ENCODE measurements at places on chromosomes 13 and 19.
A peak's percentile ranks its signal among the peaks of the same experiment; 100 is the strongest.

DNA sequence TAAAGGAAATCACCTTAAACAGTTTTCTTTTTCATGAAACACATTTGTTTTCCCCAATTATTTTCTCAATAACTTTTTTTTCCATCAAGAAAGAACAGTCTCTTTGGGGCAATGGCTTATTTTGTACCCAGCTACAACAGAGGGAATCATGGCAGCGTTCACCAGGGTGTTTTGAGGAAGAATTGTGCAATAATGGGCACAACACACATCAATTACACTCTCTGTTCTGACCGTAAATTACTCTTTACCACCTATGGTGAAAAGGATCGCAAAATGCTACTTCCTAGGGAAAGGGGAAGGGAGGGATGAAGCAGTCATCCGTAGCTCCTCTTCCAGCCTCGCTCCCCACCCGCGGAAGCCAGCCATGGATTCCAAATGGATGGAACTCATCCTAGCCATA is 38.6 kb downstream of the TMTC4 start:
- DNase-seq = no peak

DNA sequence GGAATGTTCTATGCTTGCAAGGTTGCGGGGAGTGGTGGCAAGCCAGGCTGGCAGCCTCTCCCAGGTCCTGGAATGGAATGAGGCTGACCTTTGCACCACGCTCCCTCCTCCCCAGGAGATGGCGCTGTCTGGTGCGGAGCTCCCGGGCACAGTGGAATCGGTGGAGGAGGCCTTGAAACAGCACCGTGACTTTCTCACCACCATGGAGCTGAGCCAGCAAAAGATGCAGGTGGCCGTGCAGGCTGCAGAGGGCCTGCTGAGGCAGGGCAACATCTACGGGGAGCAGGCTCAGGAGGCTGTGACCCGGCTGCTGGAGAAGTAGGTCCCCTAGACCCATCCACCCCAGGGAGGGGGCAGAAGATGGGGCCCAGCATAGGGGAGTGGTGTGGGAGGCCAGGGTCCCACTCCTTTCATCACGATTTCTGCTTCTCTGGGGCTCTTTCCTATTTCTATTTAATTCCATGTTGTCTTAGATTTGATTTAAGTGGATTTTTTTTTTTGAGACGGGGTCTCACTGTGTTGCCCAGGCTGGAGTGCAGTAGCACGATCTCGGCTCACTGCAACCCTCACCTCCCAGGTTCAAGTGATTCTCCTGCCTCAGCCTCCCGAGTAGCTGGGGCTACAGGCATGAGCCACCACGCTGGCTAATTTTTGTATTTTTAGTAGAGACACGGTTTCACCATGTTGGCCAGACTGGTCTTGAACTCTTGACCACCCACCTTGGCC is 53.2 kb upstream of the SHKBP1 start:
- DNase-seq = peak; percentile 33

GRCh38 chr19:57233207-57233606 is 2.4 kb downstream of the AURKC start:
- DNase-seq = no peak

DNA sequence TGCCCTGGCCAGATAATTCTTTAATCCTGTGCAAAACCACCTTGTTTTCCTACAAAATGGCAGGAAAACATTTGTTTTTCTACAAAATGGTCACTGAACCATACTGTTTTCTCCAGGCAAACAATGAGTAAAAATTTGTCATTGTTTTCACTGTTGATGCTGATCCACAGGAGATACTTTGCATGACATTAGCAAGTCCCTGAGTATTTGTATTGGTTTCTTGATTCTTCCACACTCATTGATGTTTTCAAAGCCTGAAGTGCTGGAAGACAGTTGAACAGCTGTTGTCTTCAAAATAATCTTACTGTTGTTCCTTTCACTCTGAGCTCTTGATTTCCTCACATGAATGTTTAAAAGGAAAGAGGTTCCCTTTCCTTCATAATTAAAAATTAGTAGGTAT is 123.1 kb upstream of the HTR2A start:
- DNase-seq = no peak

DNA sequence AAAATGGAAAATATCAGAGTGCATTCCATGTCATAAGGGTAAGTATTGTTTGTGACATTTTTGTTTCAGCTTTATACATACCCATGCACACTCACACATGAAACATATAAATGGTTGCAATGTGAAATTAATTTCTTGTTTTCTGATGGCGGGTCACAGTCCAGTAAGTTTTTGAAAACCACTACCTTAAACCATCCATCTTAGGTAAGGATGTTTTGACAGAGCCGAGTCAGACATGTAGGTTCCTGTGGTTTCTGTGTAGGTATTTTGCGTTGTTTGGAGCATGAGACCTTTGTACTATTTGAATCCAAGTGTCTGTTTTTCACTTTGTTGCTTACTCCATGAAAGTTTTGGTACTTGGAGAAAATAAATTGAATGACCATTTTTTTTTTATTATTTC is 121.7 kb downstream of the B3GLCT start:
- DNase-seq = no peak

- DNase-seq = no peak
Observed at GRCh38 chr13:102309110-102309509, 92.7 kb downstream of the FGF14 start.

DNA sequence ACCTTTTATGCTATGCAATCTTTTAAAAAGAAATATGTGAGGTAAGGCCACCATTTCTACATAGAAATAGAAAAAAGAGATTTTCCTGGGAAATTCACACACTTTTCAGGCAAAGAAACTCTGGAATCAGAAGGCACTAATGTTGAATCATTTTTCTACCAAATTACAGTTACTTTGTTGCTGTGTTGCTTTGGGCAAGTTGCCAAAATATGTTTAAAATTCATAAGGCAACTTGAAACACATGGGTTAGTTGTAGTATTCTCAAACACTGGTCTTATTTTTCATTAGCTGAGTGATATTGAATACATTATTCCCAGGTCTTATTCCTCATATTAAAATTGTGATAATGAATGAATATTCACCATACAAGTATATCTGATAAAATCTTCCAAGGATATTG is 195.0 kb upstream of the SLITRK1 start:
- DNase-seq = no peak

GRCh38 chr13:112346173-112346898 is 29.8 kb upstream of the SPACA7 start:
- peak; percentile 6 for DNase-seq

- no peak for DNase-seq
Observed at GRCh38 chr19:56947206-56947605, 106.7 kb upstream of the PEG3 start.

DNA sequence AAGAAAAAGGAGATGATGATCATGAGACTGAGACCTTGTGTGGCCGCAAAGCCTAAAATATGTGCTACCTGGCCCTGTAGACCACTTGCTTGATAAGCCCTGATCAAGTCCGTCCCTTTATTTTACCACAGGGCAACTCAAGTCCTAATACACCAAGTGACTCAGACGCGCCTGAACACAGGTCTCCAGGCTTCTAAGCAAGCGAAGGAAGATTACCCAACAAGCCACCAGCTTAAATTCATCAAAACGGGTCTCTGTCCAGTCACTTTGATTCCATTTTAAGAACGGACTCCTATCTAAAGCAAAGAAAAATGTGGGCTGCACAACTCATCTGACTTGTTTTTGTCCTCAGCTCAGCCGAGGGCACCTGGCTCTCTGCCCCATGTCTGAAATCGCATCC is 26.8 kb downstream of the SLC7A1 start:
- no peak for DNase-seq

GRCh38 chr19:17751103-17751911 is at the start of gene FCHO1:
Gene FCHO1 (plus strand): TSS chr19:17751477. CDS start chr19:17755165, 3,688 bp downstream.
- no peak for DNase-seq

GRCh38 chr13:106941779-106942178 is 373.8 kb upstream of the ARGLU1 start:
- no peak for DNase-seq

Measured in DMS 273 treated with DMSO at 0.1 percent for 48 hours (cell line).